ENCODE measurements at places on chromosomes 5 and 9. TPM values are rescaled to one million over a fixed set of nuclear protein-coding genes. Genes with fewer than 3 reads are reported as not detected.

PCA3 gene
- not detected for total RNA-seq

CMBL gene
- total RNA-seq: 7.8 TPM

NLN gene
- 27.8 TPM for total RNA-seq

FAM169A gene
- total RNA-seq: not detected

CSF2 gene
- total RNA-seq: not detected

LRRC70 gene
- 0.80 TPM for total RNA-seq

RNF38 gene
- 18.5 TPM for total RNA-seq

MAMDC2 gene
- 9.9 TPM for total RNA-seq

GFRA3 gene
- total RNA-seq: not detected

MTMR12 gene
- total RNA-seq: 11.5 TPM

CNTFR gene
- 124 TPM for total RNA-seq

ITGA1 gene
- total RNA-seq: 5.7 TPM

ACOT12 gene
- not detected for total RNA-seq

LHX3 gene
- not detected for total RNA-seq

ADAMTSL1 gene
- total RNA-seq: 0.36 TPM

ANKRD34B gene
- total RNA-seq: not detected

PDCD1LG2 gene
- total RNA-seq: 1.4 TPM

CHSY3 gene
- total RNA-seq: 7.8 TPM

RANBP17 gene
- not detected for total RNA-seq

DNA sequence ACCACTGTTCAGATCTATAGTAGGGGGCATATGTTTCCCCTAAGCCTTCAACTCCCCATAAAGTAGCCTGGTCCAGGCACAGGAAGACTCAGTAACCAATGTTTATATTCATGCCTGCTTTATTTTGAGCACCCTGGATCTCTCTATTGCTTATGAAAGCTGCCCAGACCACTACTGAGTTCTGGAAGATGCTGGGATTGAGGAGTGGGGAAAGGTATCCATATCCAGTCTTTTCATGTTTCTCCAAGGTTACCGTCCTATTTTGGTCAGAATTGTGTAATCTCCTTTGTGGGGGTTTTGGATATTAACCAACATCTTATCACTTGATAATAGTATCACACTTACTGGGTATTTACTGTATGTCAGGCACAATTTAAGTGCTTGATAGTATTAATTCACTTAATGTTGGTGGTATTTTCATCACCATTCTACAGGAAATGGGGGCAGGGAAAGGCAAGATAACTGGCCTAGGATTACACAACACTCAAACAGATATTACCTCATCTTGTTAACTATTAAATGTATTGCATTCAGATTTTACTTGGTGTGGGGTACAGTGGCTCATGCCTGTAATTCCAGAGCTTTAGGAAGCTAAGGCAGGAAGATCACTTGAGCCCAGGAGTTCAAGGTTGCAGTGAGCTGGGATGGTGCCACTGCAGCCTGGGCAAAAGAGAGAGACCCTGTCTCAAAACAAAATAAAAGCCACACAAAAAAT, 36.3 kb downstream of the RUSC2 start:
- DNase-seq: no peak

- DNase-seq: no peak
Observed at GRCh38 chr5:24703934-24704333, 59.2 kb upstream of the CDH10 start.

DNA sequence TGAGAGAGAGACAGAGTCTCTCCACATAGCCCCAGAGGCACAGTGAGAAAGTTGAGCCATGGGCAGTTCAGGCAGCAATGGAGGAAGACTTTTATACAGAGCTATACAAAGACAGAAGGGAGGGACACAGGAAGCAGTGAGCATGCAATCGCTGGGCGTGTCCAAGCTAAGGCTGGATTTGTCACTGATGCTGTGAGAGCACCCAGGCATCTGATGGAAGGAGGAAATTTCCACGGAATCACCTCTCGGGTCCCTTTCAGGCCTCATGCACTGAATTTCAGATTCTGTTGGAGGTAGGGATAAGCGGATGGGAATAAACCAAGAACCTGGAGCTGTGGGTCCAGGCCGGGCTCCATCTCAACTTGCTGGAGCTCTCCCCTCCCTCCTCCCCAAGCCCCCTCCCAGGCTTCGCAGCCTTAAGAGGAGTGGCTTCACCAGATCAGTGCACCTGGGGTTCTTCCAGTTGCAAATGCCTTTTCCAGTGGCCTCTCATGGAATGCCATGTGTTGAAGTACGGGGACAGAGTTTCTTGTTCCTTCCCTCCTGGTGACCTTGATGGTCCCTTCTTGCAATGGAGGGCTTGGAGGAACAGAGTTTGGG, 114.8 kb upstream of the ALDH1B1 start:
- no peak for DNase-seq

DNA sequence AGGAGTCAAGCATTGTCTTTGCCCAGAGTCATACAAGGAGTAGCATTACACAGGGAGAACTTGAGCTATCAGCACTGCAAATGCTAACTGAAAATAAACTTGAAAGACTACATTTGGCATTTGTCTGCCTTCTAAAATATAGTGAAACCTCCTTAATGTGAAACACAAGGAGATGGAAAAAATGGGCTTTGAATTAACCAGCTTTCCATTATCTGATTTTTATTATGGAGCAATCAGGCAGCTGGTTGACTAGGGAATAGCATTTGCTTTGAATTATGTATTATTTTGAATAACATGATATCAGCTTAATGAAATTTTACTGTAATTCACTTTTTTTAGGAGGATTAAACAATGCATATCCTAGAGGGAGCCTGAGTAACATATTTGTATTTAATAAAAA, 130.8 kb downstream of the GDNF start:
- DNase-seq: no peak

DNA sequence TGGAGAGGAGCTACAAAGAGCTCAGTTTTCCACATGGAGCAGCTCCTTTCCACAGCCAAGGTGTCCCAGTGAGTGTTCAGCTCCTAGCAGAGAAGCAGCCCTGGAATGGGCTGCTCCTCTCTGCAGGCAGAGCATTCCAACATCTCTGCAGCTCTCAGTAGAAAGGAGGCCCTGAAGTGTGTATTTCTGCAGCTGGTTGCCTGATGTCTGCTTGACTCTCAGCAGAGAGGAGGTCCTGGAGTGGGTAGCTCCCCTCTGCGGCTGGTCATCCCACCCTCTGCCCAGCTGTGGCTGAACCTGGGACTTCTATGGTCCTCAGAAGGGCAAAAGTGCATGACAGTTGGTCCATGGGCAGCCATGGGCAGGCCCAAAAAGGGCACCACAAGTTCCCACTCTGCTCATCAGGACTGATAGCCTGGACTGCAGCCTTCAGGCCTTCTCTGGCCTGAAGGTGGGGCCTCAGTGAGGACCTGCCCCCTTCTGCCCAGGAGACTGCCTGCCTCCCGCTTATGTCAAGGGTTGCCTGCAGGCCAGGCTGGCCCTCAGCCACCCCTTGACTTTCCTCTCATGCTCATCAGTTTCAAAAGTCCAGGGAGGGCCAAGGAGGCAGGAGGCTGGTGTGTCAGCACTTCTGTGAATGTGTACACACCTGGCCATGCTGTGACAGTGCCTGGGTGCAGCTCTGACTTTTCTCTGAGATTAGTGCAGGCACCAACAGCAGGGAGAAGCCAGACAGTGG, 605.9 kb upstream of the FAM174A start:
- no peak for DNase-seq

GRCh38 chr5:138139781-138140090, 508 bp upstream of the NME5 start:
- no peak for DNase-seq

GRCh38 chr5:134406390-134406789, 5.3 kb downstream of the CDKN2AIPNL start:
- no peak for DNase-seq

DNA sequence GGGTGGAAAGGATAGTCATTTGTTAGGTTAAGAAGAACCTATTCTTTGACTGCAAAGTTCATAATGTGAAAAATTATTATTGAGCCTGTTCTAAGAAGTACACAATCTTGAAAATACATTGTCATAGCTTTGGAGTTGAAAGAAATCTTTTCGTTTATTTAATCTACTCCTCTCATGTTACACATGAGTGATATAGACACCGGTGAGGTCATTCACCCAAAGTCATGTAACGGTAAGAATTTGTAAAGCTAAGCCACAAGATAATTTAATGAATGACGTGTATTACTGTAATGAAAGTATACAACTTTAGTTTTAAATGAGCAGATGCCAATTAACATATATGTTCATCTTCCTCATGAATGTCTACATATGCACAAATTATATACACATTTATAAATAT, 284.1 kb upstream of the PDE4D start:
- DNase-seq: no peak

DNA sequence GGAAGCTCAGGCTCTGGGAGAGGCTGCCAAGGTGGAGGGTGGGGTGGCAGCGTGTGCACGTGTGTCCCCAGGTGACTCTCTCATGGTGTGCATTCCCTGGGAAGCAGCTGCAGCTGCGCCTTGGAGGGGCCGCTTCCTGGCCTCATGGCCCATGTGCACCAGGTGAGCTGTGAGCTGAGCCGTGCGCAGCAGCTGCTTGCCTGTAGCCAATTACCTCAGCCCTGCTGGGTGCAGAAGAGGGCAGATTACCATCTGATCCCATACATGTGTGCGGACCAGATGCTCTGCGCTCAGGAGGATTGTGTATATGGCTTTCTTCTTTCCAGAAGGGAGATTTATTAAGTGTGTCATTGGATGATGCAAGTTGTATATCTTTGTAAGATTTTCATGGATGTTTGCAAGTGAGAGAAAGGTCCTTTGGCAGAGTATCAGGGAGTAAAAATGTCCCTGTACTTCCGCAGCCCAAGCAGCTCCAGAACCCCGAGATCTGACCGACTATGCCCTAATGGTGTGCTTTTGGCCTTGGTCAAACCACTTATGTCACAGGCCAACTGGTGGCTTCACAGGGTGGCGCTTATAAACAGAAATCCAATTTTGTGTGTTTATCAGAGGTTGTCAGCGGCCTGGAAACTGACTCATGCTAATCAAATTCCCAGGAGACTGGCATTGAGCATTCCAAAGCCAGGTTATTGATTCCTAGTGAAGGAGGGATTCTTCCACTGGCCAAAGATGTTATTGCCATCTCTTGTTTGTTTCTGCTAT, 229.3 kb downstream of the GOLPH3 start:
- DNase-seq: no peak

- no peak for DNase-seq
Observed at GRCh38 chr5:59768152-59769040, 125.1 kb downstream of the PDE4D start.

- DNase-seq: no peak
Observed at GRCh38 chr5:83401122-83401731, 70.3 kb upstream of the VCAN start.

- no peak for DNase-seq
Observed at GRCh38 chr5:126108470-126108869, 314.7 kb upstream of the GRAMD2B start.

GRCh38 chr5:150599917-150600511, 40.4 kb upstream of the SYNPO start:
- peak; percentile 46 for DNase-seq

DNA sequence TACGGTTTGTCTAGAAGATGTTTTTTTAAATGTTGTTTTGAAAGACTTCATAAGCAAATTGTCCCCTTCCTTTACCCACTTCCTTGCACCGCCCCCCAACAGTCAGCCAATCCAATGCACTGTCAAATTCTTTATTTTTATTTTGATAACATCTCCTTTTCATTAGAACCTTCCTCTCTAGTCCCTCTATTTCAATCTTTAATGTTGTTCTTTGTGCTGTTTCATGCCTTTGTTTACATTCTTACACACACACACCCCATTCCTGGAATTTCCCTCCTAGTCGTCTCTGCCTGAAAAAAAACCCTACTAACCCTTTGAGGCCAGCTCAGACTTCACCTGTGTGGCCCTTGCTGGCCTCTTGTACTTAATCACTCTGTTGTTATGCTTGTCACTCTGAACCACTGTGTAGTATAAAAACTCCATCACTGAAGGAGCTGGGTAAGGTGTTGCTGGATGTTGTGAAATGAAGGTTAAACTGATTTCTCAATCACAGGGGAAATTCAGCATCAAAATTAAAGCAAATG, 133.4 kb downstream of the UGCG start:
- DNase-seq: no peak

GRCh38 chr5:159444441-159445082, 114.3 kb upstream of the IL12B start:
- no peak for DNase-seq

- DNase-seq: no peak
Observed at GRCh38 chr9:76271755-76272154, 122.5 kb downstream of the RFK start.

DNA sequence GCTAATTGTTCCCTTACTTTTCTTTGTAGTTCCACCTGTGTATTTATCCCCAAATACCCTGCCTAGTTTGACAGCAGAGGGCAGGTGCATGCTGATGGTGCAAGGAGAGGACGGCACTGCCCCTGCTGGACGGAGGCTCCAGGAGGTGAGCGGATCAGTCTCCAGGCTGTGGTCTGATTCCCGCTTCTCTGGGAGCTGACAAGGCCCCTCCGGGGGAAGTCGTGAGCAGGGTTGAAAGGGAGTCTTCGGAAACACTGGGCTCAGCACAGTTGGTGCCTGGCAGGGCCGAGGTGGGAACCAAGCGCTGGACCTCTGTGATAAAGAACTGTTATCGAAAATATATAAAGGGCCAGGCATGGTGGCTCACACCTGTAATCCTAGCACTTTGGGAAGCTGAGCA, 52.9 kb downstream of the RASGEF1C start:
- no peak for DNase-seq

DNA sequence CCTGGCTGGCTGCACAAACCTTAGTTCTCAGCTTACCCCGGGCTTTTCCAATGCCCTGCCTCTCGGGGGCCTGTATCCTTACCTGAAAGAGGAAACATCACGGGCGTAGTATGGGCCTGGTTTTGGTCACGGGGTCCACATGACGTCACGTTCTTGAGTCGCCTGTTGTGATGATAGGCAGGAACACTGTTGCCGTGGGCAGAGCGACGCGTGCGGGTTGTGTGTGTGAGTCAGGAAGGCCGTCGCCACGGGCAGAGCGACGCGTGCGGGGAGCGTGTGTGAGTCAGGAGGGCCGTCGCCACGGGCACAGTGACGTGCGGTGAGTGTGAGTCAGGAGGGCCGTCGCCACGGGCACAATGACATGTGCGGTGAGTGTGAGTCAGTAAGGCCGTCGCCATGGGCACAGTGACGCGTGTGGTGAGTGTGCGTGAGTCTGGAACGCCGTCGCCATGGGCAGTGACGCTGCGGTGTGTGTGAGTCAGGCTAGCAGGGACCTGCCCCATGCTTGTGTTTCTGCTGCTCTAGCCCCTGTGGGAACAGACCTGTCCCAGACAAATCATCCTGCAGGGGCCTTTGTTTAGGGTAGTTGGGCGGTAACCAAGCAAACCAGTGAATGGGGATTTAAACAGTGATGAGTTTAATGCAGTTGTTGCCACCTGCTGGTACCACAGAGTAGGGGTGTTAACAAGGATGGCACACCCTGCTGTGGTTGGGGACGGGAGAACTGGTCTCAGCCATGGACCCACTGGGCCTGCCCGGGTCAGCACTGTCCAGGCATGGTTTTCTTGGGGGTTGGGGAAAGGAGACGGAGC, 19.8 kb downstream of the TRIP13 start:
- no peak for DNase-seq

DNA sequence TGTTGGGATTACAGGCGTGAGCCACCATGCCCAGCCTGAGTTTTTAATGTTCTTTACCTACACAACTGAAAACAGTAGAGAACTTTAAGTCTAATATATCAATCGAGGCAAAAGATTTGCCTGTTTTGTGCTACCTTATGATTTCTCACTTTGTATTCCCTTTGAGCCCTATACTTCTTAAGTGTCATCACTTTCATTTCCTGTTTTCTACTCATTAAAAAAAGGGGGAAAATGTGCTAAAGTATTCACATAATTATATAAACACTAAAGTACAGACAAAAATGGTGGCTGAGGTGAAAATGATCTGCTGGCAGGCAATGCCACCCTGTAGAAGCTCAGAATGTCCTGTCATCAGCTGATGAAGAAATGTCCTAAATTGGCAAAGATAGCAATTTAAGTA, 23.6 kb downstream of the ATG10 start:
- DNase-seq: no peak

- no peak for DNase-seq
Observed at GRCh38 chr9:114070188-114071103, 7.7 kb downstream of the AMBP start.
